Femur (tissue), 1 donor: ENCODE measurements at places on chromosomes 2 and 18.

DNA sequence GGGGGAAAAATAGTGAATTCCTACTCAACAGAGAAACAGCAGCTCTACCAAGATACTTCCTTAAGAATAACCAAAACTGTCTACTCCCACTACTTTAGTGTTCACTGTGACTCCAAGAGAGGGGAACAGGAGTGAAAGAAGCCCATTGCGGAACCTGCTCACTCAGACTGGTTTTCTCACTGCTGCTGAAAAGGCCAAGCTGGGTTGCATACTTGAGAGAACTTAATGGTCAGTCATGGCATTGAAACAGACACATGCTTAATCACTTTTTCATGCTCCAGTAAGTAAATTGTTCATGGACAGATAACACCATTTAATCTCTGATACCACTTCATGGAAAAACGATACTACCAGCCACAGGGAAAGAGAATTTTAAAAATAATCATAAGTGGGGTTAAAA is 35.7 kb upstream of the SLC8A1 start:
- DNase-seq: no peak

GRCh38 chr2:30266051-30266621 is 34.8 kb downstream of the LBH start:
- DNase-seq: peak; percentile 46

DNA sequence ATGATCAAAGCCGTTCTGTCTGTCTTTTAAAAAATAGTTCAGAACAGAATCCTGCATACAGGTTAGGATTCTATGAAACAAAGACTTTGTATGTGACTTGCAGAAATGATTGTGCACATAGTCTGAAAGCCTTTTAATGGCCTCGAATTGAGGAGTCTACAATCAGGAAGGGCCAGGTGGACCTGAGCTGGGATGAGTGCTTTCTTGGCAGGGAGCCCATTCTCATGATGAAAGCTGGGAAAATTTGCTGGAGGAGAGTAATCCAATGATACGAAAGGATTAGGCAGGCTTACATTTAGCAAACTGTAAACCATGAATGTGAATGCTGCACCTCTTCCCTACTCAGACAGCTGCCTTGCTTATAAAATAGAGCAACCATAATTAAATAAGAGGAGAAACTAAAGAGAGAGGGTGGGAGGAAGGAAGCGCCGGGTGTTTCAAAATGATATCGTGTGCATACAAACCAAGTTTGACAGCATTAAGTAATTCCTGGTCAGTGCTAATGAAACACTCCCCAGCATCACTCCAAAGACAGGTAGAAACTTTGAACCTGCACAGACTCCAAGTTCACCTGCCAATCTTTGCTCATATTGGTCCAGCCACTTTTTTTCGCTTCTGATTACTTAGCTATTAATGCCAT is 23.7 kb upstream of the CXCR4 start:
- DNase-seq: no peak

GRCh38 chr18:55153346-55153745 is 194.1 kb upstream of the CCDC68 start:
- no peak for DNase-seq

- DNase-seq: no peak
Observed at GRCh38 chr2:111196435-111196834, 75.7 kb downstream of the BCL2L11 start.

DNA sequence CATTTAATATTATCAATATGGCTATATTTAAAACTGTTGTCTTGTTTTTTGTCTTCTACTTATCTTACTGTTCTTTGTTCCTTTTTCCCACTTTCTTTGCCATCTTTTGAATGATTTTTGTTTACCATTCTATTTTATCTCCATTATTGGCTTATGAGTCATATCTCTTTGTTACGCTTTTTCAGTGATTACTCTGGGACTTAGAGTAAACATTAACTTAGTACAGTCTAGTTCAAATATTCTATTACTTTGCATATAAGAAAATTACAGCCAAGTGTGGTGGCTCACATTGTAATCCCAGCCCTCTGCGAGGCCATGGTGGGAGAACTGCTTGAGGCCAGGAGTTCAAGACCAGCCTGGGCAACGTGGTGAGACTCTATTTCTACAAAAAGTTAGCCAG is 26.1 kb downstream of the ADCY3 start:
- no peak for DNase-seq

DNA sequence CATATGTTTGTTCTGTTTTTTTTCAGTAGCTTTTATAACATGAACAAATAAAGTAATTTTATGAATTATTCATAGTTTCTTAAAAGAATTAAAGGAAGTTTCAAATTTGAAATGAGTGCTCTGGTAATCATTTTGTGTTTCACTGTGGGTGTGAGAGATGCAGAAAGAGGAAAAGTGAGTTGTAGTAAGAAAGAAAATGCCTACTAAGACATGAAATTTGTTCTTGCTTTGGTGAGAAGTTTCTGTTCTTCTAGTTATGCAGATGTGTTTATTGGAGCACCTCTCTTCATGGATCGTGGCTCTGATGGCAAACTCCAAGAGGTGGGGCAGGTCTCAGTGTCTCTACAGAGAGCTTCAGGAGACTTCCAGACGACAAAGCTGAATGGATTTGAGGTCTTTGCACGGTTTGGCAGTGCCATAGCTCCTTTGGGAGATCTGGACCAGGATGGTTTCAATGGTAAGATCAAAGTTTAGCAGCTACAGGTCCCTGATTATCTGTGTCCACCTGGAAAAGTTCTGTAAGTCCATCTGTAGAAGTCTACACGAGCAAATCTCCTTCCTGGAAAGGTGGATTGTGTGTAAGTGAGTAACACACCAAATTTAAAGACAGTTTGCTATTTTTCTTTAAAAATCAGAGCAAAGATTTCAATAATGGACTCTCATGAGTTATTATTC is 51.4 kb downstream of the ITGAV start:
- no peak for DNase-seq

DNA sequence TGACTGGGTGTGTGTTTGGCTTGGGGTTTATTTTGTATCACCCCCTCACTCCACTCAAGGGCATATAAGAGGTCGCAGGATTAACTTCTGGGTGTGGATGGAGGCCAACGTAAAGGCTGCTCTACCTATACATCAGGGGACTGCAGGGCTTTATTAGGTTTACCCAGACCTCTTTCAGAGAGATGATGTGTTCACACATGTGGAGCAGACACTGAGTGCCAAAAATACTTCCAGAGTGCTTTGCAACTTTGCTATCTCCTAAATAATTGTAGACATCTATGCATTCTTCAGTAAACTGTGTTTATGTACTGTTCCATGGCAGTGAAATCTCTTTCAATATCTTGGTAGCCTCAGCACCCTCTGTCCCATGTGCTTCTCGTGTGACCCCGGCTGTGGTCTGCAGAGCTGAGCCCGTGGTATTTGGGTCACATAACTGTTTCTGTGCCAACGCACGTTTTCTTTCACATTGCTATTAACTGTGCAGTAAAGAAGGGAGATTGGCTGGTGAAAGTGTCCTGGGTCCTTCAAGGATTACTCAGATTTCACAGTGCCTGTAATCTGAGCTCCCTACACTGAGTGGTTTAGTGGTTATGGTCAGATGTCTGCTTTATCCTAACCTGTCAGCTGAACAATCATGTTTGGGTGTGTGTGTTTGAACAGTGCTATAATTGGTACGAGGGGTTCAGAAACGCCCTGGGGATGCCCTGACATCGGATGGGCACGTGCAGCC is 208.1 kb downstream of the VAPA start:
- peak; percentile 66 for DNase-seq

- DNase-seq: no peak
Observed at GRCh38 chr18:58639751-58640427, 11.0 kb upstream of the ALPK2 start.

DNA sequence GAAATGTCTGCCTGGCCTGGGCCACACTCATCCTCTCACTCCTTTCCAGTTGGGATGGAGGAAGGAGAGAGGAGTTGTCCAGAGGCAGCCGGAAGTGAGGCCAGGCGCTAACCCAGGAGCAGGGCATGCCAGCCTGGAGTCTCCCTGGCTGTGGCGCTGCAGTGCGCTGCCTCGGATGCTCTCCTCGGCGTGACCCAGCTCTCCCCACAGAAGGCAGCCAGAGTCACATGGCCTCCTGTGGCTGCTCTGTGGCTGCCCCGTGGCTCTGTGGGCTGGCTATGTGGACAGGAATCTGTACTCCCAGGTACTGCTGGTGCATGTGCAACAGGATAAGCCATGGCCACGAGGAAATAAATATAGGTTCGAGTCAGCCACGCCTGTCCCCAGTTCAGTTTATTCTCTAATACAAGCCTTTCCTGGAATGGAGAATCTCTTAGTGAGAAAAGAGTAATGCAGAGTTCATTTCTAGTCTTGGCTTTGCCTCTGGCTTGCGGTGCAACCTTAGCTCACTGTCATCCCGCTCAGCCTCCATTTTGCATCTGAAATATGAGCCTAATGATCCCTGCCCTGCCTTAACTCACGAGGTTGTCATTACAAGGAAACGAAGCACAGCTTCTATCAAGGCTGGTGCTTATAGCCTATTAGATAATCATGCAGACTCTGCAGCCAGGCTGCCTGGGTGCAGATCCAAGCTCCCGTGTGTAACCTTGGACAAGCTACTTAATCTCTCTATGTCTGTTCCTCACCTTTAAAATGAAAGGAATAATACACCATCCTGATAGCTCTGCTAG is 106.3 kb downstream of the ANTXR1 start:
- DNase-seq: peak; percentile 54

- peak; percentile 67 for DNase-seq
Observed at GRCh38 chr18:55251254-55251971, 292.2 kb upstream of the CCDC68 start.

DNA sequence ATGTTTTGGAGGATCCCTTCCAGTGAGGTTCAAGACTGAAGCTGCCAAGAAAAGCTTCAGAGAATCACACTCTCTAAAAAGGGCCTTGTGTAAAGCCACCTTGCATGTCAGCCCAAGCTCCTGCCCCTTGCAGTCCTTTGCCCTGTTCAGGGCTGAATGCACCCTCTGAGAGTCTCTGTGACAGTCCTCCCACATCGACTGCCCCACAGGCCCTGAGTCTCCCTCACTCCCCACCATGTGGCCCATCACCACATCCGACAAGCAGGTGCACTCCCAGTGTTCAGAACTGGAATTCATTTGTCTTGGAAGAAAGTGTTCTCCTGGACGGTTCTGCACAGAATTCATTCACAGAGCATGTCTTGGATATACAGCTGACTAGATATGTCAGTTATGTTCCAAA is 31.0 kb downstream of the BCL11A start:
- DNase-seq: no peak

GRCh38 chr18:34595690-34596089 is 114.4 kb upstream of the DTNA start:
- no peak for DNase-seq

- no peak for DNase-seq
Observed at GRCh38 chr2:157233506-157233905, 24.0 kb upstream of the GALNT5 start.

DNA sequence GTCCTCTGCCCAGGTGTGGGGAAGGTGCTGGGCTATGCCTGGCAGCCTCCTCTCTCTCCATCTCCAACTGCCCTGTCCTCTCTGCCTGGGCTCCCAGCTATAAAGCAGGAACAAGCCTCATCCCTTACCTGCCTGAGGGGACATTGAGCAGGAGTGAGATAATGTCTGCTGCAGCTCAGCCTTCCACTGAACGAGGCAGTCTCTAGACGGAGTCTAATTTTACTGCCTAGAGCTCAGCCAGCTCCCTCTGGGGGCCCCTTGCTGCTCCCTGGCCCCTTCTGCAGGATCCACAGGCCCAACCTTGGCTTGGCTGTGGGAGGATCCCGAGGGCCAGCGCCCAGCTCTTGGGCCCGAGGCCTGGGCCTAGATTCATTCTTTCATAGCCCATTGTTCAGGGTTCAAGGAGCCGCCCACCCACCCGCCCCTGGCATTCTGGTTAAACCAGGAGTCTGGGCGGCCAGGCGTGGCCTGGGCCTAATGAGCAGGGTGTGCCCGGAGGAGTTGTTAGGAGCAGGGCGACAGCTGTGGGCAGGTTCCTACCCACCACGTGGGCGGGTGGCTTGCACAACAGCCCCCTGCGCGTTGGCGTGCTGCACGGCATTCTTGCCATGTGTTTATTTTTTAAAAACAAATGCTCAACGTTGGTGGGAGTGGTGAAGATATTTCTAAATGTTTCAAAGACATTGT is 44.6 kb downstream of the FOSL2 start:
- DNase-seq: no peak

- DNase-seq: no peak
Observed at GRCh38 chr2:230697676-230698075, 15.0 kb upstream of the CAB39 start.

DNA sequence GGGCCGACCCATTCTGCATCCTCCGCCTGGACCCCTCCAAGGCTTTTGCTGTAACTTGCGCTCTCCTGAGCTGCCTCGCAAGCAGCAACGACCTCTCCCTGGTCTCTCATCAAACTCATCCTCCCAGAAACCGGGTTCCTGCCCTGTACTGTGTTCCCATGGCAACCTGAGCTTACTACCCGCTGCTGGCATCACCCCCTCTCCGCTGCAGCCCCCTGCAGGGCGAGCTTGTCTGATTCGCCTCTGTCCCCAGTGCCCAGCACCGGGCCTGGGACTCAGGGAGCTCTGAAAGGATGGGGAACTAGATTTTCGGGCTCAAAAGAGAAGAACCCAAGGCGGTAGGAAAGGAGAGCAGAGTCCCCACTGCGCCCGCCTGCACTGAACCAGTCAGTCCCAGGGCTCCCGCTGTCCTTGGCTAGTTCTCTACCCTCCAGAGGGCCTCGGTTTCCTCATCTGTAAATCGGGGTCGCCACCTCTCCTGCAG is 463 bp downstream of the HS1BP3 start:
- no peak for DNase-seq

DNA sequence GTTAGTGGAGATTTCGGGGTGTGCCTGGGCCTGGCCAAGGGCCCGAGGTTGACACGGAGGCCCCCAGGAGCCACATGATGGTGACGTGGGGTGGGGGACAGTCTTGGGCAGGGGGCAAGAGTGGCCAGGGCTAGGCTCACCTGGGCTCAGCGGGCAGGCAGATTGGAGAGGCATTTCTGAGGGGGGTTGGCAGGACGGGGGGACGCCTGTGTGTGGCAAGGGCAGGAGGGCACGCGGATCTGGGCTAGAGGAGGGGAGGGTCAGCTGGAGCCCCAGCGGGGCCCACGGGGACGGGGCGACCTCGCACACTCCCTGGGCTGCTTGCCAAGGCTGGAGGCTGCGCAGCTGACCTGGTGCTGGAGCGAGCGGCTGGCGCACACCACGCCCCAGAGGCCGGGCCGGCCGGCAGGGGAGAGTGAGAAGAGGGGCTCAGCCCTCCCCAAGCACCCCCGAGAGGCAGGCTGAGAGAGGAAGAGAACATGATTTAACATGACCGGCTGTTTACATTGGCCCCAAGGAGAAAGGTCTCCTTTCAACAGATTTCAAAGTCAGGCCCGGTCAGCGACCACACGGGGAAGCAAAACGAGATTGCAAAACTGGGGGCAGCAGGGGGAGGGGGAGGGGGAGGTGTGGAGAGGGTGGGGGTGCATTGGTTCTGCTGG is 38.0 kb upstream of the SNED1 start:
- peak; percentile 73 for DNase-seq

- DNase-seq: peak; percentile 85
Observed at GRCh38 chr2:174771631-174772471, 7.6 kb upstream of the CHRNA1 start.

DNA sequence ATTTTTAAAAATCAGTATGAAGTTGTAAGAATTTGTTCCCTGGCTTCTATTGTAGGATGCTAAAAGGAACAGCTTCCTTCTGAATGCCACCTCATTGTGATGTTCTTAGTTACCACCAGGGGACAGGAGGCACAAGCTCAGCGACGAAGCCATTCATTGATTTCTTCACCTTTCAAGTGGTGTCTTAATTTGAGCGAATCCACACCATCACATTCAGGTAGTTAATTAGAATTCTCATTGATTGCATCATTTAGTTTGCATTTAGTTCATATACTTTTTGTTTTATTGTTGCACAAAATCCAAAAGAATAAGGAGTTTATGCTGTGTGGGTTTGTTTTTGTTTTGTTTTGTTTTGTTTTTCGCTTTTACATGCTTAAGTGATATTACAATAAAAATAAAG is 23.1 kb downstream of the CYP27C1 start:
- no peak for DNase-seq

- no peak for DNase-seq
Observed at GRCh38 chr2:73284296-73285158, at the start of gene FBXO41. Gene FBXO41, minus strand, starts transcription at chr2:73284478. Its CDS starts 14,848 bp downstream, at chr2:73269630.
